ENCODE measurements at places on chromosomes 7 and 10.

DNA sequence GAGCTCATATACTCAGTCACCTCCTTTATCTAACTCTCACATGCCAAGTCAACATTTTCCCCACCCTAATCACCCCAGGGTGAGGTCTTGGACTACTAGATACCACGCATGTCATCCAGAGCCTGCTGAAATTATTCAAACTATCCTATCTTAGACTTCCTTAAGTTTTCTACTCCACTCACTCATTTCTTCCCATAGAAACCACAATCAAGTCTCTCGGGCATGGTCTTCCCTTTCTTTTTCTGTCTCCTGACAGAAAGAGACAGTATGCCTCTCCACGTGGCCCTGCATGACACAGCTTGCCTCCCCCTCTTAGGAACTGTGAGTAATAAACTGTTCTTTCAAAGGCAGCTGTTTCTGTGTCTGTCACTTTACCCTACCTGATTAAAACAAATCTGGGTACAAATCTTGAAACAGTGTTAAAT lies 29.4 kb downstream of the TAS2R41 start:
- DNase-seq, result no peak

DNA sequence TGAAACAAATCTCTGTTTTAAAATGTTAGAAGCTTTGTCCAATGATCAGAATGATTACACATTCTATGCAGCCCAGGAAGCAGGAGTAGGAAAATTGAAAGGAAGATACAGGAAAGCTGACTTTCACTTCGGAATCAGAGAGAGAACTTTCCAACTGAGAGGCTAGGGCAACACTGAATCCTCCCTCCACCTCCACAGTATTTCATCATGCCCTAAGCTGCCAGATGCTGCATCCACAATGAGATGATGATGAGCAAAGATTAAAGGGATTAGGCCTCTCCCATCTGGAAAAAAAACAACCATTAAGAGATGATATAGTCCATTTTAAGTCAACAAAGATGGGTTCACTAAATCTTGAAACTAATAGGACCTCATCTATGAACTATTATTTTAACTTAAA lies 215.6 kb downstream of the GPR37 start:
- DNase-seq, result no peak

- no peak for DNase-seq
Measured at GRCh38 chr7:64180989-64181388, 26.0 kb upstream of the ZNF735 start.

- no peak for DNase-seq
Measured at GRCh38 chr10:99593312-99593711, 26.9 kb downstream of the SLC25A28 start.

DNA sequence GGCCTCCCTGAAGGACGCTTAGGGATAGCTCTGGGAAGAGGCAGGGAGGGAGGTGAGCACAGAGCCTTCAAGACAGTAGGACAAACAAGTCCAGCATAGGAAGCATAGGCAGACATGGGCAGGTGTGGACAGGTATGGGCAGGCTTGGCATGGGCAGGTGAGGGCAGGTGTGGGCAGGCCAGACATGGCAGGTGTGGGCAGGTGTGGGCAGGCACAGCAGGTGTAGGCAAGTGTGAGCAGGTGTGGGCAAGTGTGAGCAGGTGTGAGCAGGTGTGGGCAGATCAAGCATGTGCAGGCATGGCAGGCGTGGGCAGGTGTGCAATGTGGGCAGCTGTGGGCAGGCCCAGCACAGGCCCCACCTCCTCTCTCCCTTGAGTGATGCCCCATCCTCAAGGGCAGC lies 148.8 kb upstream of the ZMIZ1 start:
- no peak for DNase-seq

DNA sequence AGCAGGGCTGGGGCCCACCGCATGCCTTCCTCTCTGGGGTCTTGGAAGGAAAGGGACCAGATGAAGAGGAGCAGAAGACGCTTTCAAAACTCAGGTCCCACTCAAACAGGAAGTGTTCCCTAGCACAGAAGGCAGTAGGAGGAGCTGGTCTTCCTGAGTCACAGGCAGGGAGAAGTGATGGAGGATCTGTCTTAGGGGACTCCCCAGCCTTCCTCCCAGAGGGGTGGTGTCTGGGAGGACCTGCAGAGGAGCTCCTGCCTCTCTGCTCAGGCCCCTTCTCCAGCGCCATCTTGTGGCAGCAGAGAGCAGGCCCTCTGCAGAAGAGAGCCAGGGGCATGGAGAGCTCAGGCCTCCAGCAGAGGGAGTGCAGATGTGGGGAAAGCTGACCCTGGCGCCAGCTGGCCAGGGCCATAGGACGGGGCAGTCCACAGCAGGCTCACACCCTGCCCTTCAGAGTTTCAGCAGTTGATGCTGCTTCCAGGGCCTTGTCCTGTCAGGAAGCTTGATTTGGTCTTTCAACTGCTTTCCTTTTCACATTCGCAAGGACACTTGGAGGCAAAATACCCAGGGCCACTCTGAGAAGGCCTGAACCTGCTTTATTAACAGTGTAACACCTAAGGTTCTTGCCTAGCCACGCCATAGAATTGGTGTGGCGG lies 62.2 kb upstream of the TARP start:
- DNase-seq, result peak; percentile 82

GRCh38 chr10:62584731-62585130 lies 210.6 kb downstream of the ZNF365 start:
- no peak for DNase-seq

- no peak for DNase-seq
Measured at GRCh38 chr7:12692479-12693259, 5.2 kb downstream of the ARL4A start.

DNA sequence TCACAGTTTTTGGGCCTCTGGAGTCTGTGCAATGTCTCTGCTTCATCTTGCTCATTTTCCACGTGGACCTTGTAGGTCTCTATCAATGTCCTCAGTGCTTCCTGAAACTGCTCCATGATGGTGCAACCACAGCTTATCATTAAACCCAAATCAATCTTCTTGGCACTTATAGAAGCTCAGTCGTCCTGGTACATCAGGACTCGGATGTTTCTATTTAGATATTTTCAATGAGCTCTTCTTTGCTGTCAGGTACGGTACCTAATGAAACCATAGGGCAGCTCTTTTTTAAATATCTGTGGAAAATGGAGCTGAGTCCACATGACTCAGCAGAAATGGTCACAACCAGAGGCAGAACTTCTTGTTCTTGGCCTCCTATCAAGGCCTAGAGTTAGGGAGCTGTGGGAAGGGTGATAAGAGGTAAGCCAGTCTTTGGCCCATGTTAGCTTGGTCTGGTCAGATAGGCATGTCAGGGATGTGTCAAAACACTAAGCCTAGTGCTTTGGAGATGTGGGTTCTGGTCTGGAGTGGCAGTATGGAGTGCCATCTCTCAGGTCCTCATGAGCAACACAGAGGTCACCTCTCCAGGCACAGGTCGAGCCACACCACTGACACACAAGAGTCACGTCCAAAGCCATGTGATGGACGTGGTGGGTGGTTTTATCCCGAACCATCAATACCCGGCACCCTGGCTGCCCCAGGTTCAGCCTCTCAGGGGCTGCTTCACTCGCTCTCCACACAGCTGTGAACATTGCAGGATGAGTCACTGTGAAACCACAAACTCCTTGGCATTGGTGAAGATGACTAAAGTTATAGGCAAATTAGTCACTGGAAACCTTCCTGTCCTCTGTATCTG lies 87.0 kb downstream of the TBXAS1 start:
- peak; percentile 91 for DNase-seq

DNA sequence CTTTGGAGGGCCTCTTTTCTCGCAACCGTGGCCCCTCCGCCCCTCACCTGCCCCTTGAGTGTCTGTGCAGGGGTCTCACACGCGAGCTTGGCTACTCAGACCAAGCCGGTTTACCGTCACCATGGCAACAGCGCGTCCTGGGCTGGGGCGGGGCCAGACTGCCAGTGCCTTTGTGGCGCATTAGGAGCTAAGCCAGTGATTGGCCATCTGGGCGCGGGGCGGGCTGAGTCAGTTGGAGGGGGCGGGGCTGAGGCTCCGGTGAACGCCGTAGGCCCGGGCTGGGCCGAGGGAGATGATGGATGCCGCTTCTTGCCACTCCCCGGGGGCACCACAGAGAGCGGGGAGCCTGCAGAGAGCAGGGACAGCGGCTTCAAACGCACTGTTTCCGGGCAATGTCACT lies 48.7 kb upstream of the FXYD4 start:
- no peak for DNase-seq

Data from GM12878 (cell line).